ENCODE measurements at places on chromosomes 13 and 19.

DNA sequence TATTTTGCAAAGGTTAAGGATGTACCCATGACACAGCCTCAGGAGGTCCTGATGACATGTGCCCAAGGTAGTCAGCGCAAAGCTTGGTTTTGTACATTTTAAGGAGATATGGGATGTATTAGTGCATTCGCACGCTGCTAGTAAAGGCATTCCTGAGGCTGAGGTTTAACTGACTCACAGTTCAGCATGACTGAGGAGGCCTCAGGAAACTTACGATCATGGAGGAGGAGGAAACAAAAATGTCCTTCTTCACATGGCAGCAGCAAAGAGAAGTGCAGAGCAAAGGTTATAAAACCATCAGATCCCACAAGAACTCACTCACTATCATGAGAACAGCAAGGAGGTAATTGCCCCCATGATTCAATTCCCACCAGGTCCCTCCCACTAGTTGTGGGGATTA is 1017.4 kb downstream of the EFNB2 start:
- no peak for DNase-seq

DNA sequence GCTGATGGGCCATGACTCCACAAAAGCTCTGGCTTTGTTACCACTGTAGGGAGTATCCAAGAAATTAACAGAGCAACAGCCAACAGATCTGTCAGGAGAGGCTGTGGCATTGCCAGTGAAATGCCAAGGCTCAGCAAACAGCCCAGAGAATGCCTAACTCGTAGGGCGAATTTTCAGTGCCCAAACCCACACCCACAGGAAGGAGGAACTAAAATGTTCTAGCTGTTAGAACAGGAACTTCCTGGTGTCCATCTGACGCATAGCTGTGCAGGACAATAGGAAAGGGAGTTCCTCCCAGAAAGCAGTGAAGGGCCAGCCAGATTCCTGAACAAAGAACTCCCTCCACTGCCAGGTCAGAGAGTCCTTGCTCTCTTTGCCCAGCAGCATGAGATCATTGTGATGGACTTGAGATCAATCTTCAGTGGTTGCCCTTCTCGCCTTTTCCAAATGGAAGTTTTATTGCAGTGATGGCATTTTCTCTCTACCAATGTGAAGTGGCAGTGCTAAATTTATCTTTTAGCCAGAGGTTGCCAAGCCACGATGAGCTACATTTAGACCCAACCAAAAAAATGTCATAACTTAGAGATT is 224.2 kb upstream of the STARD13 start:
- DNase-seq: no peak

DNA sequence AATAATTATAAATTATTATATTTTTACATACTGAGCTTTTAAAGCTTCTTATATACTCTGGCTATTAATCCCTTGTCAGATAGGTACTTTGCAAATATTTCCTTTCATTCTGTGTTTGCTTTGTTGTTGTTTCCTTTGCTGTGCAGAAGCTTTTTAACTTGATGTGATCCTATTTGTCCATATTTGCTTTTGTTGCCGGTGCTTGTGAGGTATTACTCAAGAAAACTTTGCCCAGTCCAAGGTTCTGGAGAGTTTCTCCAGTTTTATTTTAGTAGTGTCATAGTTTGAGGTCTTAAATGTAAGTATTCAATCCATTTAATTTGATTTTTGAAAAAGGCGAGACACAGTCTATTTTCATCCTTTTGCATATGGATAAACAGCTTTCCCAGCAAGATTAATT is 1319.9 kb upstream of the PRR20A start:
- no peak for DNase-seq

DNA sequence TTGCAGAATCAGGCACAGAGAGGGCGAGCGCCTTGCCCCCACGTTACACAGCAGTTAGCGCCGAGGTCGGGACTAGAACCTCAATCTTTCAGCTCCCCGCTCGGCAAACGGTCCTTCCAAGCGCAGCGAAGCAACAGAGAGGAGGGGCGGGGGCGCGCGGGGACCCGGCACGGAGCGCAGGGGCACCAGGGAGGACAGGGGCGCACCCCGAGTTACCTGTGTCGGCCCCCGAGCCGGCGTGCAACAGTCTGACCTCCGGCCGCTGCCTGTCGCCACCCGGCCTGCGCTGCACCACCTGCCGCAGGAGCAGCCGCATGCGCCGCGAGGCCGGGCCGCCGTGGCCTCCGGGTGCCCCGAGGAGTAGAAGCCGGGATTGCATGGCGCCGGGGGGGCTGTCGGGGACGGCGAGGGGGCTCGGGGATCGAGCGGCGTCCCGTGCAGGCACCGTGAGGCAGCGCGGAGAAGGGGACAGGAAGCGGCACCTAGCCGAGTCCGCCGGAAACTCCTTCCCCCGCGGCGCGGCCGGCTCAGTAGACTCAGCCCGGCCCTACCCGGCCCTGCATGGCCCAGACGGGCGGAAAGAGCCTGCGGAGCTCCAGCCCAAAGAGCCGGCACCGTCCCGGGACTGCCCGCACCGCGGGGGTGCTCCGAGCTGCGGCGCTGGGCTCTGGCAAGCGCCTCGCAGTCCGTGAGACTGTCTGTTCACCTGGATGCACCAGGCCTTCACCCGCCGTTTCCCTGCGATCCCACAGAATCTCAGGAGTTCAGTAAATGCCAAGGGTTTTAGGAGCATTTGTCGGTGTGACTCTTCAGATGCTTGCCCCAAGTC is at the start of gene VWA8:
Gene VWA8 (minus strand): TSS at position 473 of the 829 bp plus-strand sequence. CDS start 94 bp downstream, at position 379.
- DNase-seq: peak; percentile 86

GRCh38 chr13:90723381-90723780 is 624.1 kb upstream of the MIR17HG start:
- no peak for DNase-seq

- no peak for DNase-seq
Observed at GRCh38 chr19:55600662-55601028, 557 bp downstream of the ZNF524 start.

DNA sequence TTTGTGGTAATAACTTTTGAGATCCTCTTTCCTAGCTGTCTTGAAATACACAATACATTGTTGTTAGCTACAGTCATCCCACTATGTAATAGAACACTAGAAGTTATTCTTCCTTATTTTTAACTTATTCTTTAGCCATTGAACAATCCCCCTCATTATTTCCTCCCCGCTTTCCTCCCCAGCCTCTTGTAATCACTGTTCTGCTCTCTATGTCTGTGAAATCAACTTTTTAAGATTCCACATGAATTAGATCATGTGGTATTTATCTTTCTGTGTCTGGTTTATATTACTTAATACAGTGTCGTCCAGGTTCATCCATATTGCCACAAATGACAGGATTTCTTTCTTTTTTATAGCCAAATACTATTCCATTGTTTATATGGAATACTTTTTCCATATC is 72.9 kb downstream of the SLC10A2 start:
- no peak for DNase-seq

GRCh38 chr13:40755082-40755700 is 15.8 kb downstream of the MRPS31 start:
- no peak for DNase-seq

DNA sequence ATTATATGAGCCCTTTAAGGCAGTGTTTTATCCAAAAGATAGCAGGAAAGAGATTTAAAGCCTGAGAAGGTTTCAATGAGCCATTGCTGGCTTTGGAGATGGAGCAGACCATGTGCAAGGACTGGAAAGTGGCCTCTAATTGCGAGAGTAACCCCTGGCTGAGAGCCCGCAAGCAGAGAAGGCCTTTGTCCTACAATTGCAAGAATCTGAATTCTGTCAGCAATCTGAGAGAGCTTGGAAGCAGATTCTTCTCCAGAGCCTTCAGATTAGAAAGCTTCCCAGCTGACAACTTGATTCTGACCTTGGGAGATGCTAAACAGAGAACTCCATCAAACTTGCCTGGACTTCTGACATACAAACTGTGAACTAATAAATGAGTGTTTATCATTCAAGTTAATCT is 528.7 kb upstream of the KLF12 start:
- DNase-seq: no peak

DNA sequence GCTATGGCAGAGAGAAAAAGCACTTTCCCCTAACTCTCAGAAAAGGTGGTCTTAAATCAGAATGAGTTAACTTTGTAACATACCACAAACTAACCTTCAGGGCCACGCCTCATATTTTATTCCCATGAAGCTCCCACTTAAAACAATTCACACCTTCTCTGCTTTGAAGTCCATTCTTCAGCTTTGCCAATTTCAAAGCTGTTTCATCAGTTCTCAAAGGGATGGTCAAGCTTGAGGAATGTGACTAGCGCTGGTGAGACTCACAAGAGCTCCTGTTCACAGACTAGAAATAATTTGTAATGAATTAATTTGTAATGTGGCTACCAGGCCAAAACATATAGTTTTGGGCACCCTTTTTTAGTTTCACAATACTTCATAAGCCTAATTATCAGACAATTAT is 68.2 kb downstream of the STK24 start:
- no peak for DNase-seq

DNA sequence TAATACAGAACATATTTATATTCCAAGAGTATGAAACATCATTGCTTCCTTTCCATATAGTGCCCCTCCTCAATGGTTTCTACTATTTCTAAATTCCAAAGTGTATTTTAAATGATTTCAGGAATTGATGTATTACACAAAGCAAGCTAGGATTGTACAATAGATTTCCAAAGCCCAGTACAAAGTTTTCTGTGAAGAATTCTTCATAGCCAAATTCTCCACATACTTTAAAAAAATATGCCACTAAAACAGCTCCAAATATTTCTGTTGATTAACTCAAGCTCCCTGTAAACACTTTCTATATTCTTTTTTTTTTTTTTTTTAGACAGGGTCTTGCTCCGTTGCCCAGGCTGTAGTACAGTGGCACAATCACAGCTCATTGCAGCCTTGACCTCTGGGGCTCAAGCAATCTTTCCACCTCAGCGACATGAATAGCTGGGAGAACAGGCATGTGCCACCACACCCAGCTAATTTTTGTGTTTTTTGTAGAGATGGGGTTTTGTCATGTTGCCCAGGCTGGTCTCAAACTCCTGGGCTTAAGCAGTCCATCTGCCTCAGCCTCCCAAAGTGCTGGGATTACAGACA is 50.6 kb downstream of the ELF1 start:
- DNase-seq: no peak

- no peak for DNase-seq
Observed at GRCh38 chr13:65112531-65112941, 2117.6 kb downstream of the PCDH9 start.

GRCh38 chr13:97621631-97622030 is 187.7 kb downstream of the RAP2A start:
- no peak for DNase-seq

- no peak for DNase-seq
Observed at GRCh38 chr13:43362556-43362955, 339.2 kb downstream of the DNAJC15 start.

GRCh38 chr13:50126263-50126992 is 111.2 kb downstream of the KCNRG start:
- DNase-seq: peak; percentile 73

DNA sequence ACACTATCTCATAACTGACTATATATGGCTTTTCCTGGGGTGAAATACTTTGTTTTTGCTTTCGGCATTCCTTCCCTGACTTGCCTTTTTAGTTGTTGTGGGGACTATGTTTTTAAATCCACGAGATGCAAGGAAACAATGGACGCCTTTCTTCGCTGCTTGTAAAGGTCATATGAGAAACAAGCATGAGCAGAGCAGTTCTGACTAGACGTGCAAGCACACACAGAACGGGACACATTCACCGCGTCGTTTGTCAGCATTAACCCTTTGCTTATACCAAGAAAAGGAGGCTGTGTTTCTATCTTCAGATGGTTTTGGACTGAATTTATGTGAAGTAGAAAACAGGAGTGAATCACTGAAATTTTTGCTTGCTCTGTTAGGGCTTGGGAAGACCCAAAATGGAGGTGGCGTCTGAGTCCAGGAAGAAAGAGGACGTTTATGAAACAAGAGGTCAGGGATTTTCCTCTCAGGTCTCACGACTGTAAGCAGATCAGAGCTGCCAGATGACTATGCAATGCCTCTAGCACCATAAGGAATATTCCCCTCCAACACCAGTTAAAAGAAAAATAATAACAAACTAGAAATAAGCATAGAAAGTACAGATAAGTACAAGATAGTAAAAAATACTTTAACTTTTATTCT is 358.9 kb downstream of the DLEU7 start:
- DNase-seq: no peak

DNA sequence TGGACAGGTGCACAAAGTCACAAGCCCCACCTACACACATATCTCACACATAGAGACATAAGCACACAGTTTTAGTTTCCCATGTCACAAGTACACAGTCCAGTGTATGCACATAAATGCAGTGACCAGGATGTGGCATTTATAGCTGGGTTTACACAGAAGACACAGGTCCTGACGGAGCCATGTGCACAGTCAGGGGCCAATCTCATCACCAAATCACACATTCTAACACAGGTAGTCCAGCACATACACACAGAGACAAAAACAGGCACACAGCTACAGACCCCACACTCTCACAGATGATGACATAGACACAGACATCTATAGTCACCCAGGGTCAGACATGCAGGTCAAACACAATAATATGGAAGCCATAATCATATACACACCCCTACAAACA is 2.1 kb downstream of the NUMBL start:
- no peak for DNase-seq

GRCh38 chr13:99178636-99179035 is 22.0 kb upstream of the UBAC2 start:
- peak; percentile 94 for DNase-seq

DNA sequence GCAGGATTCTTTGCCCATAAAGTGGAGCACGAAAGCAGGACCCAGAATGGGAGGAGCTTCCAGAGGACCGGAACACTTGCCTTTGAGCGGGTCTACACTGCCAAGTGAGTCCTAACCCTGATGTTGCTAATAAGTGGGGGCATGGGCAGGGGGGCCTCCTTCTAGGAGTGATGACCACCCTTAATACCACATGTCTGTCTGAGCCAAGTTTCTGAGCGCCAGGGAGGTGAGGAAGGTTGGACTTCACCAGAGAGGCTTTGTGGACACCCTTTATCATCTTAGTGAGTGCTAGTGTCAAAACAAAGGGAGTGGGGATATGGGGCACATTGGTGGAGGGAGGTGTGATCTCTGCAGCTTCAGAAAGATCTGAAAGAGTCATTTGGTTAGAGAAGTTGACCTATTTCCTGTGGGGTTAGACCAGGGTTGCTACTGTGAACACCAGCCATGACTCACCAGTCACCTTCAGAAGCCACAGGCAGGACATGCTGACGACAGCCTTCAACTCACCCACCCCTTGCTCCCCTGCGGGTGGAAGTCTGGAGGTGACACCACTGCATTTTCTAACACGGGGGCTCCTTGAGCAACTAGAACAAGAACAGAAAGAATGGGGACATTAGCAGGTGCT is 8.8 kb downstream of the ALOX5AP start:
- no peak for DNase-seq

DNA sequence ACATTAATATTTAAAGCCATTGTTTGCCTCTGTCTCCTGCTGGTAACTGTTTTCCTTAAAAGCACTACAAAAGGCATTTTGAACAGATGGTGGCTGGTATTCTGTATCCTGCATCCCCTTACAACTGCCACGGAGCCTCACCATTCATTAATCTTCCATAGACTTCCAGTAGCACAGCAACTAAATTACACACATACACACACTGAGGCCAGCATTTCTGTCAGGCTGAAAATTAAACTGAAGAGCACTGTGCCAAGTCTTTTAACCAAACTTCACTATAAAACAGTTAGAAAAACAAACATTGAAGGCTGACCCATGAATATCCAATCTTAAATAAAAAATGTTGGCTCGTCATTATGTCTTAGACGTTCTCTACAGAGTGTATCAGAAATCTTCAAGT is 697.8 kb downstream of the DACH1 start:
- no peak for DNase-seq
